Heart left ventricle (tissue), 16 donors: ENCODE measurements at places on chromosomes 5 and 9. TPM values are rescaled to one million over a fixed set of nuclear protein-coding genes. Genes with fewer than 3 reads are reported as not detected.

The SNX24 gene
- 10.4 TPM for polyA plus RNA-seq

The SPATA31A3 gene
- not detected for polyA plus RNA-seq

The ANKDD1B gene
- polyA plus RNA-seq = 0.19 TPM

The KIF27 gene
- polyA plus RNA-seq = 0.62 TPM

The STC2 gene
- polyA plus RNA-seq = 6.2 TPM

The PCDHB5 gene
- polyA plus RNA-seq = 0.69 TPM

The PCDHA9 gene
- polyA plus RNA-seq = not detected

The CDK9 gene
- 26.2 TPM for polyA plus RNA-seq

The LRRC26 gene
- polyA plus RNA-seq = not detected

The UGT3A1 gene
- not detected for polyA plus RNA-seq

The CEL gene
- polyA plus RNA-seq = 2.1 TPM

The SPINK13 gene
- polyA plus RNA-seq = not detected

The LRRTM2 gene
- polyA plus RNA-seq = 0.23 TPM

The PRUNE2 gene
- polyA plus RNA-seq = 0.65 TPM

The ELAVL2 gene
- not detected for polyA plus RNA-seq

The GRM6 gene
- not detected for polyA plus RNA-seq

The NUDT12 gene
- 6.0 TPM for polyA plus RNA-seq

The MAST4 gene
- polyA plus RNA-seq = 26.8 TPM

The PCDHB7 gene
- polyA plus RNA-seq = 0.19 TPM

The SKIC3 gene
- polyA plus RNA-seq = 27.9 TPM

The WWC1 gene
- 21.5 TPM for polyA plus RNA-seq

The PCDHGA5 gene
- polyA plus RNA-seq = 1.5 TPM

The IZUMO3 gene
- polyA plus RNA-seq = not detected

The SLCO6A1 gene
- polyA plus RNA-seq = not detected

The RAB3C gene
- polyA plus RNA-seq = 0.04 TPM

The VLDLR gene
- polyA plus RNA-seq = 60.1 TPM

The PCDHB11 gene
- polyA plus RNA-seq = 0.28 TPM

The NLN gene
- polyA plus RNA-seq = 1.6 TPM

The MARCOL gene
- not detected for polyA plus RNA-seq

The RASEF gene
- 0.08 TPM for polyA plus RNA-seq

The GLRA1 gene
- not detected for polyA plus RNA-seq

The SLC4A9 gene
- polyA plus RNA-seq = not detected
